ENCODE measurements at places on chromosomes 12 and 14. TPM values are rescaled to one million over a fixed set of nuclear protein-coding genes. Genes with fewer than 3 reads are reported as not detected.
A peak's percentile ranks its signal among the peaks of the same experiment; 100 is the strongest.

DNA sequence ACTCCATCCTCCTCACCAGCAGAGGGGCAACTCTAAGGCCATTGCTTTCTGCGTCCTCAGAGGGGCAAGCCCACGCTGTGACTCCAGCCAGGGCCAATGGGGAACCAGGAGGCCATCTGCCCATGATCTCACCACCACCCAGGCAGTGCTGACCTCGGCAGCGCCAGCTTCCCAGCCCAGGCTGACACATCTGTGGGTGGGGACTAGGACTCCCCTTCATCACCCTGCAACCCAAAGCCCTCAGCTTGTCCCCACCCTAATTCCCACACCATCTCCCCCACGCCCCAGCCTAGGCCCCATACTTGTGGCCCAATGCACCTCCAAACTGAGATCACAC, 58.6 kb downstream of the VWF start:
- no peaks in the 10 kb centered on the region for H3K27me3 ChIP-seq
- no peaks in the 10 kb centered on the region for H3K4me1 ChIP-seq
- no peaks in the 10 kb centered on the region for H3K36me3 ChIP-seq
- no peak overlapping the region for H3K4me3 ChIP-seq
- no peak overlapping the region for H3K27ac ChIP-seq

DNA sequence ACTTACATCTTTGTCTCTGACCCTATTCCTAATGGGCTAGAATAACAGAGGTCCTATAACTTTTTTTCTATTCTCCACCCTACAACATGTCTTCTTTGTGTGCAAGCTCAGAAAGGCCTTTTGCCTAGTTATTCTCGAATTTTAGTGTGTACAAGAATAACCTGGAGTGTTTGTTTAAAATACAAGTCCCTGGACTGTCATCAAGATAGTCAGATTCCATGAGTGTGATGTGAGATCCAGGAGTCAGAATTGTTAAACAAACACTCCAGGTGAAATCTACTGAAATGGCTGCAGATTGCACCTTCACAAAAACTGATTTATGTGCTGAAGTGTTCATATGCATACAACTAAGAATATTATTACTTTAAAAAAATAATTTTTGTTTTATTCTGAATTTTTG, 114.4 kb upstream of the DIO2 start:
- no peaks in the 10 kb centered on the region for H3K4me1 ChIP-seq
- DNase-seq = no peak
- no peak overlapping the region for H3K27ac ChIP-seq
- no peaks in the 10 kb centered on the region for H3K36me3 ChIP-seq

DNA sequence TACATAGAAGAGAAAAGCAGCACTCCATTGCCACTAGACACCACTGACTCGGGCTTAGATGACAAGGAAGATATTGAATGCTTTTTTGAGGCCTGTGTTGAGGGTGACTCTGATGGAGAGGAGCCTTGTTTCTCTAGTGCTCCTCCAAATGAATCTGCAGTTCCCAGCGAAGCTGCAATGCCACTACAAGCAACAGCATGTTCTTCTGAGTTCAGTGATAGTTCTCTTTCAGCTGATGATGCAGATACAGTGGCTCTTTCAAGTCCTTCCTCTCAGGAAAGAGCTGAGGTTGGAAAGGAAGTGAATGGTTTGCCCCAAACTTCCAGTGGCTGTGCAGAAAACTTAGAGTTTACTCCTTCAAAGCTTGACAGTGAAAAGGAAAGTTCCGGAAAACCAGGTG, 114.5 kb upstream of the NPAS3 start:
- H3K36me3 ChIP-seq = no peaks in the 10 kb centered on the region
- no peak overlapping the region for H3K27ac ChIP-seq
- peaks cover 5% of the 10 kb centered on the region for H3K4me1 ChIP-seq
- no peak for DNase-seq
- no peak overlapping the region for H3K4me3 ChIP-seq

DNA sequence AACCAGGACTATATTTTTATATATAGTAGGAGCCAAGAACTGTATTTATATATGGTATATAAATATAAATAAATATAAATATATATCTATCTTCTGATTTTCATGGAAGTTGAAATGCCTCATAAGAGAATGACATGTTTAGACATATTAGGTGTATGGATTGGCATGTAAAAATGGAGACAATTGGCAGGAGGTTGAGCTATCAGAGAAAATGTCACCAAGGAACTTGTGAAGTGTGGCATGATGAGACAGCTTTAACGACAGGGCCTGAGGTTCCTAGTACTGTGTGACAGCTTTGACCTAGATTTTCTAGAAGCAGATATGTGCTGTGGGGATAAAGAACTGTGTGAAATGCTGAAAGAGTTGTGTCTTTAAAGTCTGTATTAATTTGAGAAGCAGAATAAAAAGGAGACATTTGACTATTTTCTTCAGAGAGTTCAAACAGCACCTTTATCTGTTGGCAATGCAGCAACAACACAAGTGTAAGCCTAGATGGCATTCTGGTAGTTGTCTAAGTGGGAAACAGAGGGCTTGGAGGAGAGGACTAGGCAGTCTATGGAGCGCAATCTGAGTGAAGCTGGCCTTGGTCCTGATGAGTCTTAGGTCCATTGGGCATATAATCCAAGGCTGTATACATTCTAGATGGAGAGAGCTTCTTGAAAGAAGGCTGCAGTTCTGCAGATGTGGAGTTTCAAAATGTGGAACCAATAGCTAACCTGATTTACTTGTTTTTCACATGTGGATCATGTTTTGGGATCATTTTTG, 47.7 kb upstream of the MDGA2 start:
- H3K27me3 ChIP-seq = no peaks in the 10 kb centered on the region
- H3K4me1 ChIP-seq = no peaks in the 10 kb centered on the region
- no peak for DNase-seq
- H3K4me3 ChIP-seq = no peak overlapping the region
- no peaks in the 10 kb centered on the region for H3K36me3 ChIP-seq
- H3K27ac ChIP-seq = no peak overlapping the region

DNA sequence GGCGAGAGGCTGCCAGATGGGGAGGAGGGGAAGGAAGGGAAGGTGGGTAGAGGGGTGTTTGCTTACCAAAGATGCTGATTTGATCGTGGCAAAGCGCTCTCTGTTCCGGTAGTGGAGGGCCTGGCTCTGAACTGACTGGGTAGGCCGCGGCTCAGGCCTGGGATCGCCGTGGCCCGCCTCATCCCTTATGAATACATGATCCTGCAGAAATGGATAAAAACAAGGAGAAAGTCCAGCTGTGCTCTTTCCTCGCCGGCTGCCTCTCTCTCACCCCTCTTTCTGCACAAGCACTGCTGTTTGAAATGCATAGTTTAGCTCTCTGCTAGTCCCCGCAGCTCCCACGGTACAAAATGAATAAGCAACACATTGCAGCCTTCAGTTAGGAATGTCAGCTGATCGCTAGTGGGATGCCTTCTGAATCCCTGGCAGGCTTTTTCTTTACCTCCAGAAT, 53.8 kb downstream of the PEBP1 start:
- H3K36me3 ChIP-seq = no peaks in the 10 kb centered on the region
- H3K27ac ChIP-seq = peak overlapping the region; percentile 49
- peak; percentile 24 for DNase-seq

GRCh38 chr14:66482873-66483272, 3.3 kb upstream of the CCDC196 start:
- no peaks in the 10 kb centered on the region for H3K36me3 ChIP-seq
- no peaks in the 10 kb centered on the region for H3K27me3 ChIP-seq
- no peak for DNase-seq
- no peak overlapping the region for H3K4me3 ChIP-seq
- peaks cover 1% of the 10 kb centered on the region for H3K4me1 ChIP-seq

- H3K4me1 ChIP-seq = no peaks in the 10 kb centered on the region
- no peaks in the 10 kb centered on the region for H3K36me3 ChIP-seq
- H3K27me3 ChIP-seq = no peaks in the 10 kb centered on the region
- H3K4me3 ChIP-seq = no peak overlapping the region
- DNase-seq = no peak
Measured at GRCh38 chr14:22521449-22522239, 67.4 kb downstream of the DAD1 start.

MYO1H gene
- total RNA-seq = not detected

OR4L1 gene
- not detected for total RNA-seq

AQP6 gene
- not detected for total RNA-seq

LPAR5 gene
- total RNA-seq = 1.8 TPM

PZP gene
- total RNA-seq = 0.25 TPM

ASIC1 gene
- total RNA-seq = 0.69 TPM
